Stimulated activated CD8-positive, alpha-beta memory T cell treated with anti-CD3 and anti-CD28 coated beads, Interleukin-2, amount 100 ng/mL, for 48 hours (primary cell): ENCODE measurements at places on chromosomes 4 and X.

DNA sequence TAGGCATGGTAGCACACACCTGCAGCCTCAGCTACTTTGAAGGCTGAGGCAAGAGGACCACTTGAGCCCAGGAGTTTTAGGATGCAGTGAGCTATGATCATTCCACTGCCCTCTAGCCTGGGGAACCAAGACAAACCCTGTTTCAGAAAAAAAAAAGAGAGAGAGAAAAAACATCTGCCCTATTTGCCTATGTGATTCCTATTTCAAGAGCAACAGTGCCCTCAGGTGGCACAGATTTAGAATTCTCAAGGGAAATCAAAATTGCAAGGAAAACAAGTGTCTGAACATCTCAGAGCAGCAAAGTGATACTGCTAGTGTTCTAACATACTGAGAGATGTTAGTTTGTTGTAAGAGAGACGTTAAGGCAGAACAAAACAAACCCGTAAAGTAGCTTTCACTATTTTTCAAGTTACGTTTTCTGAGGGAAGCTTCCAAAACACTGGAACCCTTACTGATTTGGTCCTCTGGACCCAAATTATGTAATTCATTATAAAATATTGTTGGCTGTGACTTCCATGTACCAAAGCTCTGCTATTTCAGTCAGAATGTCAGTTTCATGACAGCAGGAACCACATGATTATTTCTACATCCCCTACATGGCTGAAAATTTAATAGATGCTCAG lies 7.9 kb downstream of the BDH2 start:
- DNase-seq, result no peak

DNA sequence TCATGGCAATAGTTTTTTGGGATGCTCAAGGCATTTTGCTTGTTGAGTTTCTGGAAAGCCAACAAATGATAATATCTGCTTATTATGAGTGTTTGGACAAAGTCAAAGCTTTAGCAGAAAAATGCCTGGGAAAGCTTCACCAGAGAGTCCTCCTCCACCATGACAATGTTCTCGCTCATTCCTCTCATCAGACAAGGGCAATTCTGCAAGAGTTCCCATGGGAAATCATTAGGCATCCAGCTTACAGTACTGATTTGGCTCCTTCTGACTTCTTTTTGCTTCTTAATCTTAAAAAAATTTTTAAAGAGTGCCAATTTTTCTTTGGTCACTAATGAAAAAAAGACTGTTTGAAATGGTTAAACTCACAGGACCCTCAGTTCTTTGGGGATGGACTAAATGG lies 136.3 kb downstream of the UBE2K start:
- no peak for DNase-seq

- DNase-seq, result no peak
Observed at GRCh38 chrX:16711219-16711811, 1.2 kb downstream of the CTPS2 start.

GRCh38 chr4:101850698-101851097 lies 60.2 kb downstream of the BANK1 start:
- no peak for DNase-seq

GRCh38 chr4:118866442-118866841 lies 22.2 kb upstream of the SYNPO2 start:
- no peak for DNase-seq

GRCh38 chr4:2334826-2335728 lies 73.2 kb upstream of the MXD4 start:
- no peak for DNase-seq

DNA sequence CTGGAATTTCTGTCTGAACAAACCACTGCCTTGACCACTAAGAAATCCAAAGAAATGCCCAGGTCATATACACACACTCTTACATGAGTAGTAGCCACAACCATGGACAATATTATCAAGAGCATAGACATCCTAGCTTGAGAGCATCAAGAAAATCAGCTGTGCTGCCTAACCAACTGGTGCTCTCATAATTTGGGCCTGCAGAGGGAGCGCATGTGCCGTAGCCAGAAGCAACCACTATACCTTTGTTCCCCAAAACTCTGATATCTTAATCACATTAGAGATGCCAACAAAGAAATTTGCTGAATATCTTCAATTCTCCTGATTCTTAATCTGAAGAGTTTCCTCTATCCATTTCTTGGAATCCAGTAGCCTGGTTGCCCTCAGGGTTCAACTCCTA lies 163.6 kb downstream of the ZNF674 start:
- no peak for DNase-seq

GRCh38 chr4:31784558-31784957 lies 1064.4 kb downstream of the PCDH7 start:
- DNase-seq, result no peak

GRCh38 chrX:53357799-53358530 lies 64.5 kb downstream of the SMC1A start:
- DNase-seq, result no peak

GRCh38 chrX:56978172-56978571 lies 17.2 kb downstream of the SPIN3 start:
- no peak for DNase-seq

GRCh38 chr4:153159728-153160221 lies 44.5 kb upstream of the TRIM2 start:
- DNase-seq, result no peak

DNA sequence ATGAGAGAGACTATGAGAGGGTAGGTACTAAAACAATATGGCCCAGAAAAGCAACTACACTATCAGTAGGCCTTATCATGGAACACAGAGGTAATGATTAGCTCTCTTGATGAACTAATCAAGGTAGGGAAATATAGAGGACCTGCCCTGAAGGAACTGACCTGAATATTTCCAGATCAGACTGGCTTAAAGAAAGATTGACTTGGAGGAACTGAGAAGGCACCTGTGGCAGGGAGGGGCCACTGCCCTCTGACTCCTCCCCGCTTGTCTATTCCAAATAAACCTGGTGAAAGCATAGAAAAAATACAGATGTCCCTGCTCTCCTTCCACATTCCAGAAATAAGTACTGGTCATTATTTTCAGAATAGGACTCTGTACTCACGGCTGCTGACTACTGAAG lies 5.5 kb downstream of the RPS6KA6 start:
- DNase-seq, result no peak

- no peak for DNase-seq
Observed at GRCh38 chrX:97389761-97390192, 506.1 kb downstream of the RPA4 start.

DNA sequence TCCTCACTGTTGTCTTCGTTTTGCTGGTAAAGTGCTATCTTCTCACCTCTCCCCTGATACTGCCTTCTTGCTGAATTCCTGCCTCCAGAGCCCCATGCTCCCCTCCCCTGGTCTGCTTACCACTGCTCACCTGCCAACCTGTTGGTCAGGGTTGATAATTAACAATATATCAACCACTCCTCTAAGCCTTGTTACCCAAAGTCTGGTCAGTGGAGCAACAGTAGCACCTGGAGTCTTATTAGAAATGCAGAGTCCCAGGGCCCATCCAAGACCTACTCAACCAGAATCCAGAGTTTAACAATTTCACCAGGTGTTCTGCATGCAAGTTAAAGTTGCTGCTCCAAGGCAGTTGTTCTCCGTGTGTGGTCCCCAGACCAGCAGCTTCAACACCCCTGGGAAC lies 55.0 kb downstream of the EFNB1 start:
- no peak for DNase-seq

- DNase-seq, result no peak
Observed at GRCh38 chr4:184384056-184384809, 90.1 kb downstream of the IRF2 start.
